Large intestine (tissue), 12 donors: ENCODE measurements at places on chromosomes 16 and 17. TPM values are rescaled to one million over a fixed set of nuclear protein-coding genes. Genes with fewer than 3 reads are reported as not detected.

DNAH9 gene
- 0.28 TPM for polyA plus RNA-seq

GRCh38 chr17:49438436-49439278 lies 24.0 kb upstream of the PHB1 start:
- no peak for DNase-seq
- no peak overlapping the region for H3K4me3 ChIP-seq
- no peaks in the 10 kb centered on the region for H3K36me3 ChIP-seq

GRCh38 chr17:869567-870525 lies 87.7 kb downstream of the MRM3 start:
- H3K4me1 ChIP-seq: no peaks in the 10 kb centered on the region
- no peak for DNase-seq
- no peaks in the 10 kb centered on the region for H3K27me3 ChIP-seq
- H3K36me3 ChIP-seq: no peaks in the 10 kb centered on the region
- H3K4me3 ChIP-seq: no peak overlapping the region

GPR142 gene
- 0.97 TPM for polyA plus RNA-seq

DNA sequence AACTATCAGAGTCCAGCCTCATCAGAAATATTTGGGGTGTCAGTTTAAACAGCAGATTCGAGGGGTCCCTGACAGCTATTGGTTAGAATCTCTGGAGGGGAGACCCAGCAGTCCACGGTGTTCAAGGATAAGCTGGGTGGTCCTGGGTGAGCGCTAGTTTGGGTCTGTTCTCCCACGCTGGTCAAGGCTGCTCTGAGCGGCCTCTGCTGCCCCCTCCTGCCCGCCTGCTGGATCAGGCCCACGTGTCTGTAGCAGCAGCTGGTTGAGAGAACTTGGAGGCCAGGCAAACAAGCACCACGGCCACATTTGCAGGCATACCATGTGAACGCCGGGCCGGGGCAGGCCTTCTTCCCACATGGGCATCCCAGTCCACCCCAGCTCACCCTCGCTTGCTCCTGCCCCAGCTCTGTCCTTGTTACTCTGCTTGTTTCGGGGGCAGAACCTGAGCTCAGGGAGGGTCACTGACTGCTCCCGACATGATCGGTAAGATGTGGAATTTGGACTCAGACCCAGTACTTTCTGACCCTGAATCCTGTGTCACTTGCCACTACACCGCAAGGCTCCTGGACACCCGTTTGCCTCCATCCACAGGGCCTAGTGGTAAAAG lies 7.4 kb downstream of the FOXF1 start:
- DNase-seq: peak; percentile 58
- peaks cover 8% of the 10 kb centered on the region for H3K4me1 ChIP-seq
- peaks cover 23% of the 10 kb centered on the region for H3K36me3 ChIP-seq
- H3K27ac ChIP-seq: peak overlapping the region; percentile 75
- peaks cover 87% of the 10 kb centered on the region for H3K27me3 ChIP-seq
- H3K4me3 ChIP-seq: no peak overlapping the region

NPIPB6 gene
- 1.8 TPM for polyA plus RNA-seq

DNA sequence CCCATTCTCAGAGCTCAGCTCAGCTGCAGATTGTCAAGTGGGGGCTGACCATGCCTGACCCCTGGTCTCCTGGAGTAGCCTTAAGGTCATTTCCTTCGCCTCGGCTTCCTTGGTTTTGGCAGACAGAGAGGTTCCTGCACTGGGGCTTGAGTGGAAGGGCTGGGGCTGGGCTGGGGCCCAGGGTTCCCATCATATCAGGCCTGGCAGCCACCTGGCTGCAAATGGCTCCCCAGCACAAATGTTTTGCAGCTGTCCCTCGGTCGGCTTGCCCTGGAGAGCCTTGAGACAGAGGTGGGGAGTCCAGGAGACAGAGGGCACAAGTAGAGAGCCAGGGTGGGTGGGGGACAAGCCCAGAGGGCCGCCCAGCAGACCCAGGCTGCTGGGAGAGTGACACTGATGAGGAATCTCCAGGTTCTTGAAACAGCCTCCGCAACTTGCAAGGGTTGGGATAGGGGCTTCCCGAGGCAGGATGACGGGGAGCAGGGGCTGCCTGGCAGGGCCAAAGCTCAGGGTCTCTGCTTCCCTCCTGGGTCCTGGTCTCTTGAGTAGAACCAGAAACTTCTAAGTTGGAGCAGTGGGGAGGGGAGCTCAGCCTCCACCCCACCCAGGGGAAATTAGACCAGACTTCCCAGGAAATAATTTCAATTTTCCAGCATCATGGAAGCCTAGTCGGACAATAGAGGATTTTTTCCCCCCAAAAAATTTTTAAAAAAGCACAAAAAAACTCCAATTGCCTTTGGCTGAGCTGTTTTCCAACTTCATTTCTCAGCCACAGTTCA lies 19.3 kb downstream of the IGFBP4 start:
- no peak for DNase-seq
- no peaks in the 10 kb centered on the region for H3K27me3 ChIP-seq
- H3K36me3 ChIP-seq: no peaks in the 10 kb centered on the region
- H3K27ac ChIP-seq: no peak overlapping the region

PPP4C gene
- polyA plus RNA-seq: 97.9 TPM

HSD17B1 gene
- 2.1 TPM for polyA plus RNA-seq

- H3K4me1 ChIP-seq: peaks cover 6% of the 10 kb centered on the region
- no peak overlapping the region for H3K4me3 ChIP-seq
- no peak overlapping the region for H3K27ac ChIP-seq
- DNase-seq: no peak
- no peaks in the 10 kb centered on the region for H3K27me3 ChIP-seq
Observed at GRCh38 chr17:57133486-57133885, 48.4 kb downstream of the AKAP1 start.
